Progenitor cell of endocrine pancreas (in vitro differentiated cells): ENCODE measurements at places on chromosomes 5 and 9. TPM values are rescaled to one million over a fixed set of nuclear protein-coding genes. Genes with fewer than 3 reads are reported as not detected.
A peak's percentile ranks its signal among the peaks of the same experiment; 100 is the strongest.

HTR1A gene
- not detected in 2 replicates for total RNA-seq

DNA sequence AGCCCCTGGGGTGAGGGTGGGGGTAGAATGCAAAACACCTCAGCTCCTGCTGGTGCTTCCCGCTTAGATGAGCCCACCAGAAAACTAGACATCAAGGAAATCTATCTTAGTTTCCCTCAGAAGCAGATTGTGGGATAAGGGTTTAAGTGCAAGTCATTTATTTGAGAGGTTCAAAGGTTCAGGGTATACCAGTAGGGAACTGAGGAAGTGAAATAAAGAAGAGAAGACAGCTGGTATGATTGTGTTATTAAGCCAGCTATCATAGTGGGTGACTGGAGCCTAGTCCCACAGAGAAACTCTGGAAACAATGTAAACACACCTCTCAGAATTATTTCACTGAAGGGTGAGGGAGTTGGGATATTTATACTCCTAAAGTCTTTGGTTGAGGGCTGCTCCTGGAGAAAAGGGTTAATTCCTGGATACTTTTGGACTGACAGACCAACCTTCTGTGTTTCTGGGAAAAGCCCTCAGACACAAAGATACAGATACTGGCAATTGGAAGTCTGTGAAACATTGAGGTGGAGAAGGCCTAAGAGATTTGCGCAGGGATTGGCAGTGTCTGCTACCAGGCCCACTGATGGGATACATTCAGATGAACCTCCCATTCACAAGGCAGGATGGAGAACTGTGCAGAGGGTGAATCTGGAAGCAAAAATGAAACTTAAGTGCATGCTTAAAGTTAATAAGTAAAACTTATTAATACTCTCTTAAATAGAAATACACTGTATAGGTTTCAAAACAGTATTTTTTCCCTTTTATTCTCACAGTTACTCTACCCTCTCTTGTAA lies 6.4 kb upstream of the DCTN4 start:
- no peak for DNase-seq

DNA sequence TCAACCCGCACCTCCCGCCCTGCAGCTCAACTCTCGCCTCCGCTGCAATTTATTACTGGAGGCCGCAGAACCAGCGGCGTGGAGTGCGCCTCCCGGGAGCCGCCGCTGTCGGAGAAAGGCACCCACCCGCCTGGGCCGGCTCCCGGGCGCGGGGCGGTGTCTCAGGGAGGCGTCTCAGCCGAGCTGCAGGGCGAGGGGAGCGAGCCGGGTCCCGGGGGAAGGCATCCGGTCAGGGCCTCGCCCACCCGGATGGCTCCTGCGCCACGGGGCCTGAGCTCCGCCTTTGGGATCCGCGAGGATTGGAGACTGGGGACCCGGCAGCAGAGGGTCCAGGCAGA lies 32.9 kb downstream of the TSPAN17 start:
- DNase-seq, result no peak

DNA sequence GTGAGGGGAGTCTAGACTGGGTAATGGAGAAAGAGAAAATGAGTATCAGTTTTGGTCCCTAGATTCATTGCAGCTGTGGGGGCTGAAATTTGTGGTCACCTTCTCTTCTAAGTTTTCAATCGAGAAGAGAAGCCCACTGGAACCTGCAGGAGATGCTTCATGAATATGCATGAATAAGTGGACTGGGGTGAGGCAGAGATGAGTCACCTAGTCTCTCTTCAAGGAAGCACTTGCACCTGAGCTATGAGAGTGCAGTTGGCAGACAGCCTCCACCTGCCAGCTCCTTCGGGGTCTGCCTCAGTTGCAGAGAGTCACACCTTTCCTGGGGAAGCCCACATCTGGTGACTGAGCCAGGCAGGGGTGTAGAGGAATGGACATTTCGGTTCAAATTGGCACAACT lies 69.1 kb downstream of the ZNF366 start:
- DNase-seq, result no peak

GRCh38 chr5:176810081-176810597 lies at the start of gene UNC5A:
TSS of gene UNC5A (plus strand) at chr5:176810559. CDS start at chr5:176810751, 192 bp downstream.
- peak; percentile 62 for DNase-seq

GRCh38 chr5:138011991-138012390 lies 20.9 kb downstream of the FAM13B start:
- no peak for DNase-seq

DNA sequence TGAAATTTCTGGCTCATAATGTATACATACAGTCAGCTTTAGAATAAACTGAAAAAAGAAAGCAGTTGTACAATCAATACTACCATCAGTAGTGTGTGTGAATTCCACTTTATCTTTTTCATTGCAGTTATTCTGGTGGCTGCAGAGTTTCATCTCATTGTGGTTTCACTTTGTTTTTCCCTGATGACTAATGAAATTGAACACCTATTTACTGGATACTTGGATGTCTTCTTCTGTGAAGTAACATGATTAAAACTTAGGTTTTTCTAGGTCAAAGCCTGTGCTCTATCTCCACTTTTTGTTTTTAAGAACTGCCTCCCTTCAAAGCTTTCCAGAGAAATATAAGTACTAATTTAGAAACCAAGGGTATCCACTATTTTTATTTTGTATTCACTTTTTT lies 174.3 kb downstream of the TRPM3 start:
- DNase-seq, result no peak

GRCh38 chr5:132055441-132055807 lies 5.0 kb upstream of the IL3 start:
- DNase-seq, result no peak

DNA sequence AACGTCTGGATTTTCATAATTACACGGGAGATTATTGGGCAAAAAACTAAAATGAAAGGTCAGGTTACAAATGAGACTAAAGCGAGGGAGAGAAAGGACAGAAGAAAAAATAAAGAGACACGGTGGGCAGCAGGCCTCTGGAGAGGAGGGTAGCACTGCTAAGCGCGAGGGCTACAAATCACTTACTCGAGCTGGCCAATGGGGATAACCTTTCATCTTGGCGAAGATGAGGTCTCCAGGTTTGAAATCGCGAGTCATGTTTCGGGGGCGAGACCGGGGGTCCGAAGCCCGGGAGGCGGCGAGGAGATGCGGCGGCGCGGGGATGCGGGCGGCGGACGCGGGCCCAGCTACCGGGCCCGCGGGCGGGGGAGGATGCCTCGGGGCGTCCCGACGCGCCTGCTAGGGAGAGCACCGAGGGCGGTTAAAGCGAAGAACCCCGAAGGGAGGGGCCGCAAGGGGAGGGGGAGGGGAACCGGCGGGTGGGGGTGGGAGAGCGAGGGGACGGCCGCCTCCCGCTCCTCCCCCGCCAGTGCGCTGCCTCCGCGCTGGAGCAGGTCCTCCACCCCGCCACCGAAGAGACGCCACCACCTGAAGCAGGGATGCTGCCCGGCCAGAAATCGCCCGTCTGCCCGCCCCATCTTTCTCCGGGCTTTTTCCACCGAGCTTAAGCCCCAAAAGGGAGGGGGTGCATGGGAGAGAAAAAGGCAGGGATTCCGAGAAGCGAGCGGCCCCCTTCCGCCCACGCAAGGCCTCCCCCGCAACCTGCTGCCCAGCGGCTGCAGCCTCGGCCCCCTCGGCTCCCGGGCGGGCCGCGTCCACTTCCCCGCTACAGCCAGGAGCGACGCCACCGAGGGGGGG lies 610 bp downstream of the PSIP1 start:
- DNase-seq, result peak; percentile 31

EXOSC2 gene
- total RNA-seq, result 45.9 and 46.5 TPM in 2 replicates

DNA sequence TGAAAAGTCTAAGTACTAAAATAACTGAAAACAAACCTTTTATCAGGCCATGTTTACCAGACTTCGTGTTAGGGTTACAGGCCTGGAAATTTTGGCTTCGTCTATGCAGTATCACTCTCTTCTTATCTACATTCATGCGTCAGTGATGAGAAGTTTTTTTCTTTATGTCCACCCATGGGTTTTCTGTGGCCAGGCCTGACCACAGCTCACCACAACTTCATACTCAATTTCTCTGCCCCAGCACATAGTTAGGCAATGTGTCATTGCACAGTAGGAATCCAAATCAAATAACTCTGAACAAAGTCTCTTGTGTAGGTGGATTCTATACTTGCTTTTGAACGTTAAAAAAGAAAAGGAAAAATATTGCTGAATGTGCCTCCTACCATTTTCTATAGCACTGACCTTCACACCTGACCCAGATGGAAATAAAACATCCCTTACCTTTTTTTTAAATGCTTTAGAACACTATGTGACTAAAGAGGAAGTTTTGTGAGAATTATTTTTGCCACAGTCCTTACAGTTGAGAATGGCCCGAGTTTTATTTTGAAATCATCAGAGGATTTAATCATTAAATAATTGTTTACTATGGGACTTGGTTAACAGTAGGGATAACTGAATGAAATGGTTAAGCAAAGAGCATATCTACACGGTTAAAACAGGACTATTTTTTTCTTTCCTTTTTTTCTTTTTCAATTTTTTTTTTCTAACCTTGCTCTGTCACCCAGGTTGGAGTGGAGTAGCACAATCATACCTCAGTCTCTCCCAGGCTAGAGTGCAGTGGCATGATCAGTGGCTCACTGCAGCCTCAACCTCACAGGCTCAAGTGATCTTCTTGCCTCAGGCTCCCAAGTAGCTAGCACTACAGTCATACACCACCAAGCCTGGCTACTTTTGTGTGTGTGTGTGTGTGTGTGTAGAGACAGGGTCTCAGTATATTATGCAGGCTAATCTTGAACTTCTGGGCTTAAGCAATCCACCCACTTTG lies 1247.0 kb upstream of the ACO1 start:
- no peak for DNase-seq

DNA sequence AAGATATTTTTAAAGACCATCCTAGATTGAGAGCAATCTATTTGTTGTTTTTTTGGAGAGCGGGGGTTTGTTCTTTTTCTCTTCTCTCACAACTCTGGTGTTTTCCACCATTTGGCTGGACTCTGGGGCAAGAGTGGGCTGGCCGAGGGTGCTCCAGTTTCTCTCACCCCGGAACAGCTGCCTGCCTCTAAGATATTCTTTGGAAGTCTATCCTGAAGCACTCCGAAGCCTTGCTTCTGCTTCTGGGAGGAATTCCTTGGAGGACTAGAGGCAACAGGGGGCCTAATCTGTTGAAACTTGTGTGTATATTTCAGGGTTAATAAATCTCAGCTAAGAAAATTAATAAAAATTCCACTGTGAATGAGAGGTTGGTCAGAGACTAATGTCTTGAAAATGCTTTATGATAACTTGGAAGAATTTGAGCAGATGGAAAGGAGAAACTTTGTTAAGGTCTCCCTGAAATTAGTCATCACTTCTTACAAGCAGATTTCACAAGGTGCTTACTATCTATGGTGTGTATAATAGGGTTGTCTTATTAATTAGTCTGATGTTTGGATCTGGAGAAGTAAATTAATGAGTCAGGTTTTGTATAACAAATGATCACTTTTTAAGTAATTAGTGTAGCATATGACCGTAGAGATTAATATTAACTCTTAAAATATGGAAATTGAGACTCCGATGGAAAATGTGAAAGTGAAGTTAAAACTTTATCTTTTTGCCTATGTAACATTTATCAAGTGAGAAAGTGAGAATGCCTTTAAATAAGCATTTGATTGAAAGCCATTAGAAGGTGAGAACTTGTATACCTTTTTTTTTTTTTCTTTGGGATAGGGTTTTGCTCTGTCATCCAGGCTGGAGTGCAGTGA lies 4.0 kb downstream of the MAN2A1 start:
- DNase-seq, result no peak

DNA sequence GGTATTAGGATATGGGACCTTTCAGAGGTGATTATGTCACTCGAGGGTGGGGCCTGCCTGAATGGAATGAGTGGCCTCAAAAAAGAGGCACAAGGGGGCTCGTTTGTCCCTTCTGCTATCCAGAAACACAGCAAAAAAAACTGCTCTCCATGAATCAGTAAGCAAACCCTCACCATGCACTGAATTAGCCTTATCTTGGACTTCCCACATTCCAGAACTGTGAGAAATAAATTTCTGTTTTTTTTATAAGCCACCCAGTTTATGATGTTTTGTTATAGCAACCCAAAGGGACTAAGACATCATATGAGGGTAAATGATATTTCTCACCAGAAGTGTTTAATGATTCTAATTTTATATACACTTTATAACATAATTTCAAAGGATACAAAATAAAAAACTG lies 476.6 kb upstream of the EDIL3 start:
- no peak for DNase-seq

SHC3 gene
- 1.3 TPM in 2 replicates for total RNA-seq

- DNase-seq, result no peak
Measured at GRCh38 chr5:131400585-131400984, 136.7 kb downstream of the CDC42SE2 start.

- DNase-seq, result no peak
Measured at GRCh38 chr5:107796797-107797196, 126.1 kb upstream of the EFNA5 start.

- no peak for DNase-seq
Measured at GRCh38 chr9:130128251-130128650, 44.0 kb upstream of the NCS1 start.
